Stimulated activated CD8-positive, alpha-beta memory T cell treated with anti-CD3 and anti-CD28 coated beads, Interleukin-2, amount 100 ng/mL, for 1 hour (primary cell): ENCODE measurements at places on chromosomes 1 and 21.

- DNase-seq: no peak
These were observed 35.4 kb downstream of the RGS4 start for GRCh38 chr1:163104385-163105099.

- DNase-seq: no peak
These were observed 144.6 kb downstream of the NFIA start for GRCh38 chr1:61226791-61227567.

- no peak for DNase-seq
These were observed 193.0 kb downstream of the CACNA1E start for GRCh38 chr1:181676269-181676668.

DNA sequence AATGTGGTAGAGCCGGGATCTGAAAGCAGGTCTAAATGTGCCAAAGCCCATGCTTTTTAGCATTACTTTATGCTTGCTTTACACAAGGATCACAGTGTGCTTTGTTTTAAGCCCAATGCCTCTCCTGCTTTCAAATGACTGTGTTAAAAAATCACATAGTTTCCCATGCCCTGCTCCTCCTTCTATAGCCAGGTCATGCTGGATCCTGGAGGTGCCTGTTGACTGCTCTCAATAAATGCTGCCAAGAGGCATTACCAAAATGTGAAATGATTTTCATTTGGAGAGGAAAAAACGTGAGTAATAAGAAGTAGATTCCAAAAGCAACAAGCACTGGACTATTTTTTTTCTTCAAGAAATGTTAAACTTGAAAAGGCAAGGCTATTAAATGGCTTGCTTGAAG, 420.7 kb upstream of the USP24 start:
- DNase-seq: no peak

DNA sequence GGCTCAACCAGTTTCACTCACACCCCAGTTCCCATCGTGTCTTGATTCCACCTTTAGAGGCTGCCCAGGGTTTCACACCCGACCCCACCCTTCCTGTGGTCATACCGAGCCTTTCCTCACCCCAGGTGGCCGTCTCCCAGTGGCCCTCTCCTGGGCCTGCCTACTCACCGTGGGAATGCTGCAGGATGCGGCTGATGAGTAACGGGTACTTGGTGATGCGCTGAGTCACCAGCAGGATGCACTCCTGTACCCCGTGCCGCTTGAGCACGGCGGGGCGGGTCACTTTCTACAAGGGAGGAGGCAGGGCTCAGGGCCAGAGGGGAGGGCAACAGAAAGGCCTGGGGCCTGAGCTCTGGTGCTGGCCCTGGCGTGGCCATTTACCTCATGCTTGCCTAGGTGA, 16.4 kb downstream of the ARHGEF2 start:
- DNase-seq: no peak

DNA sequence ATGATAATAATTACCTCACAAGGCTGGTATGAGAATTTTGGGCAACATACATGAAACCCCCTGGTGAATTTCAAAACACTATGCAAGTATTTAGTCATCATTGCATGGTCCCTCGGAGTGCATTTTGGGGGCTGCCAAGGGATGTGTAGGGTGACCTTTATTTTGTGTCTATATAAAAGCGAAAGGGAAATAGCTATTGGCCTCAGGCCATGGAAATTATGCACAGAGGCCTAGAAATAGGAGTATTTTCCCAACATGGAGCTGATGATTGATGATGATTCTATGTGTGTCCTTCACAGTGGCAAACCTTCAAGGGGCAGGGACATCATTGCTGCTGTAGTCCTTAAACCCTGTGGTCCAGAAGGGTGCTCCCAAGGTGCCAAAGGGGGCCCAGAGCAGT, 265.5 kb downstream of the ST6GALNAC3 start:
- no peak for DNase-seq

- no peak for DNase-seq
These were observed at the start of gene PLA2G2A for GRCh38 chr1:19979494-19979977. TSS of gene PLA2G2A (minus strand) at chr1:19979618. CDS start at chr1:19978773, 845 bp downstream.

GRCh38 chr1:87869567-87869966, 540.9 kb downstream of the LMO4 start:
- DNase-seq: no peak

DNA sequence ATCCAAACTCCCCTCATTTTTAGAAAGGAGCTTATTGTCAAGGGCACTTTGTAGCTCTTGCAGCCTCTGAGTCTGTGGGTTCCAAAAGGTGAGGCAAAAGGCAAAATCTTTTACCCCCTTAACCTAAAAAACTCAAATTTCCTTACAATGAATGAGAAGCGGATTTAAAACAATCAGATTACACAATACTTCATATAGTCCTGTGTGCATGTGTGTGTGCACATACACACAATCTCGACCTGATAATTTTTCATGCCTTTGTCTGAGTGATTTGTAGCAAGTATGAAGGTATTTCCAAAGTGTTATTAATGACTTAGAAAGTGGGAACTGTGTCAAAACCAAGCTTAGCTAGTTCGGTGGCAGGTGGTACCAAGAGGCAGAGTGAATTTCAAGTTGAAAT, 42.9 kb downstream of the GRIK1 start:
- DNase-seq: no peak

GRCh38 chr1:161073474-161074121, 3.9 kb upstream of the ARHGAP30 start:
- DNase-seq: no peak
